Common myeloid progenitor, CD34-positive (primary cell): ENCODE measurements at places on chromosomes 7 and 10.

DNA sequence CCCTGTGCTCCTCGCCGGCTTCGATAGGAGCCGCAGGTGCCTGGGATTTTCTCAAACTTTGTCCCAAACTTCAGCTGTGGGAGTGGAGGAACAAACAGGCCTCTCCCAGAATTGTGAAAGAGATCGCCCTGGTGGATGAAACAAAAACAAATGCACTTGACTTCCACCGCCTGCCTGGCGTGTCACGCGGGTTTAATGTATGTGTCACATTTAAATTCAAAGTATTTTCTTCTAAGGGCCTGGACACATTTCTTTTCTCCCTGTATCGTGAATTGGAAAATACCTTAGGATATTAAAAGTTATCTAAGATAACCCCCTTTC, 694 bp upstream of the WASL start:
- peak; percentile 68 for DNase-seq

- no peak for DNase-seq
These were observed 122.8 kb downstream of the PRLHR start for GRCh38 chr10:118472415-118473304.

DNA sequence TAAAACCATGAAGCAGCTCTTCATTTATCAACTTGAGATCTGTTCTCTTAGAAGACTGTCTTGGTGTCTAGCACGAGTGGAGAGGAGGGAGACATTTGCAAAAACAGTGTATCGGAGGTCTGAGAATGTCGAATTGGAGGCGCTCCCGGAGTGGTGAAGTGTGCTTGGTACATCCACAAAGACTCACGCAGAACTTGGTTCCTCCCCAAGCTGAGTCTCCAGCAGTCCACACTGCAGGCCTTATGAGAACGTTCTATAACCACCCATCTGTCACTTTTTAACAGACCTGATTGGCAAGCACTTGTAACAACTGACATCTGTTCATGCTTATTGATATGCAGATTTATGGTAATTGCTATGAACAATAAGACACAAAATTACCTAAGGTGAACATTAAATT, 261.6 kb downstream of the CELF2 start:
- DNase-seq, result no peak

DNA sequence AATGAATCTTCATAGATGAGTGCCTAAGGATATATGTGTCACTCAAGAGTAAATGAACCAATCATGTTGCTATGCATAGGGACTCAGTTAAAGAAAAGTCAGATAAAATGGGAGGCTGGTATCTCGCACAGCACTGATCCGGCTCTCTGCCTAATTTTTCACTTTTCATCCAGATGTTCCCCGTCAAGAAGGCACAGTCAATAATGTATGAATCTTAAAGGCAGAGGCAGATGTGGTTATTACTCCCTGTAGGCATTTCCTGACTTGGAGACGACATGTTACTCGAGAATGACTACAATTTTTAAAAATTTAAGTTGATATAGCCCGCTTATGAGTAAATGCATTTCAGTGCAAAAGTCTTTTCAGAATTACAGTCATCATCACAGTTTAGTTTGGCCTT, 113.6 kb downstream of the TBXAS1 start:
- no peak for DNase-seq

DNA sequence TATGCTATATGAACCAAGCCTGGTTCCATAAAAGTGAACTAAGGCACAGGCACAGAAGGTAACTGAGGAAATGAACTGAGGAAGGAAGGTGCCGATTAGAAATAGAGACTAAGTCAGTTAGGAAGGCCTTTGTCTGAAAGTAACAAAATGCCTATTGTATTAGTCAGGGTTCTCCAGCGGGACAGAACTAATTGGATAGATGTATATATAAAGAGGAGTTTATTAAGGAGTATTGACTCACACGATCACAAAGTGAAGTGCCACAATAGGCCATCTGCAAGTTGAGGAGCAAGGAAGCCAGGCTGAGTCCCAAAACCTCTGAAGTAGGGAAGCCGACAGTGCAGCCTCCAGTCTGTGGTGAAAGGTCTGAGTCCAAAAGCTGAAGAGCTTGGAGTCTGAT, 13.9 kb upstream of the PLXNA4 start:
- no peak for DNase-seq

DNA sequence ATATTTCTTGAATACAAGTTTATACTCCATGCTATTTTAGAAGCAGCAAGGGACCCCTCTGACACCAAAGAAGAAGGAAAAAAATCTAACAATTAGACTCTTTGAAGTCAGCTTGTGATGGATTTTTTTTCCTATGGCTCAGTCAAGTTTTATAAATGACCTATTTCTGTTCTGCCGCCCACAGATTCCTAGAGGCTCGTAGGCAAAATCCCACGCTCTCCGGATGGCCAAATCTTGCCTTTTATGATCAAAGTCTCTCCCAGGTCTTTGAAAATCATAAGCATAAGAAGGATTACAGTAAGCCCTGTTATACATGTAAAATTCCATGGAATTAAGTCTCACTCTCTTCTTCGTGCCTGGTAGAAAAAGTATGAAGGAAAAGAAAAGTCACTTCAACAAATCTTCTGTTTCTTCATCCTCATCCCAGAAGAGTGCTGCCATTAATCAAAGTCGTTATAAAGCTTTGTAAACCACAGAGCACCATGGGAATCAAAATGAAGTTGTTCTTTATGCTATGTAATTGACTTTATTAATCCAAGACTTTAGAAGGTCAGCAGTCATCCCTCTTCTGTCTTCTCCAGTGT, 33.1 kb downstream of the ASB13 start:
- no peak for DNase-seq

DNA sequence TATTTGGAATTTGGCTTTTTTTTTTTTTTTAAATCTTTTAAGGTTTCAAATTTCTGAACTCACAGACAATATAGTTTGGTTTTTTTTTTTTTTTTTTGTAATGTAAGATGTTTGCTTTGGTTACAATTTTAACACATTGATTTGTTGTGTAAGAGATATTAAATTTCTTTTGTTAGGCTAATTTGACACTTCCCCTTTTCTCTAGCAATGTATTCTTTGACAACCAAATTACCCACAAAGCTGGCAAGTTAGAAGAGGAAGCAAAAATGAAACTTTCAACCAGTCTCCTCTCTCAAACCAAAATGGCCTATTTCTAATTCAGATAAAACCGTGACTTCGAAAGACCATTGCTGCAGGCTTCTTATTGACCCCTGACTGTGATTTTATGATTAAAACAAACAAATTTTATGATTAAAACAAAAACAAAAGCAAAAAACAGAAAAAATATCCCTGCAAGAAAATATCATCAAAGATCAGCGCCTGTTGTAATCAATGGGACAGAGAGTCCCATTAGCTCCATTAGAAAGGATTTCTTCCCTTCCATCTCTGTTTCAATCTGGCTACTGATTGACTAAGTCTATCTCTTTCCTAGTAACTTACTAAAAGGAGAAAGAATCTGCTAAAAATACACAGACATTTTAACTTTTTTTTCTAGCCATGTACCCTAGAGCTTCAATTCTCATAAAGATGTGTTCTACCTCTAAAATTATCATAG, 489.2 kb downstream of the MDFIC start:
- DNase-seq, result peak; percentile 82

GRCh38 chr7:50812841-50813475, 30.3 kb upstream of the GRB10 start:
- DNase-seq, result no peak

GRCh38 chr7:17040716-17041115, 158.9 kb upstream of the AGR3 start:
- DNase-seq, result no peak

DNA sequence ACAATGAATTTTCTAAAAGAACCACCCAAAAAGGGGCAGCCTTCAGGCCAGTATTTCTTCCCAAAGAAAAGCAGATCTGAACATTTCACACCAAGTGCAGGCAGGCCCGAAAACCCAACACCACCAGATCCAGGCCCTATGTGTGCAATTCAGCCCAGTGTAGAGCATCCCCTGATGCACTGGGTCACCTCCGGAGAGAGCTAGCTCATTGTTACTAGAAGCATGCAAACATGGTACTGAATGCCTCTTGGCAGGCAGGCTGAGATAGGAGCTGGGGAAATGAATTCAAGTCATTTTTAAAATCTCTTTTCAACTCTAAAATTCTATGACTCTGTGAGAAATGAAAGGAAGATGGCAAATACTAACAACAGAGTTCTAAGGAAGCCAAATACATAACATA, 174.8 kb downstream of the ELMO1 start:
- DNase-seq, result no peak
